ENCODE measurements at places on chromosomes 1 and 21.

DNA sequence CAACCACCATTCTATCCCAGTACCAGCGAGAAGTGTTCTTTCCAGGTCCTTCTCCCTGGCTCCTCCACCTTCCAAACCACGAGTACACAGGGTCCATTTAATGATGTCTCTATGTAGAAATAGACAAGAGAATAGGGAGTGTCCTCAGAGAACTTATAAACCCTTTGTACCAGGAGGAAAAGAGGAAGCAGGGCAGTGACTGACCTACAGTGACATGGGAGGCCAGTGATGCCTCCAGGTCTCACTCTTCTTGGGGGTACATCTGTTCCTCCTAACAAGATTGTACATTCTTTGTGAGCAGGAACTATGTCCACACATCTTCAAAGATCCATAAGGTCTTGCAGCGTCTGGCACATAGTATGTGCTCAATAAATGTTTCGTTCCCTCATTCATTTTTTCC, 18.7 kb upstream of the FMOD start:
- no peak for DNase-seq

DNA sequence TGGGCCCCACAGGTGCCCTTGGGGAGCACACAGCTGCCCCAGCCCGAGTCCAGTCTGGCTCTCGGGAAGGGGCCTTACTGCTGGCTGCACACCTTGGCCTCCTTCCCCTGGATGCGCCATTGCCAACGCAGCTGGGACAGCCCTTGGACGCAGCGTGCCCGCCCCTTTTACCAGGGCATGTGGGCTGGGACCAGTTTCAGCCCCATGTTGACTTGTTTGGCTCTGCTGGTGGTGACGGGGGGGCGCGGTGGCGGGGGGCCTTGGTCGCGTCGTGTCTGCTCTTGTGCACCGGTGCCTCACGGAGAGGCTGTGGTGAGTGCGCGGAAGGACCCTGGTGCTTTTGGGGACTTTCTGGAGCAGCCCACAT, 19.6 kb downstream of the SKI start:
- DNase-seq, result no peak

DNA sequence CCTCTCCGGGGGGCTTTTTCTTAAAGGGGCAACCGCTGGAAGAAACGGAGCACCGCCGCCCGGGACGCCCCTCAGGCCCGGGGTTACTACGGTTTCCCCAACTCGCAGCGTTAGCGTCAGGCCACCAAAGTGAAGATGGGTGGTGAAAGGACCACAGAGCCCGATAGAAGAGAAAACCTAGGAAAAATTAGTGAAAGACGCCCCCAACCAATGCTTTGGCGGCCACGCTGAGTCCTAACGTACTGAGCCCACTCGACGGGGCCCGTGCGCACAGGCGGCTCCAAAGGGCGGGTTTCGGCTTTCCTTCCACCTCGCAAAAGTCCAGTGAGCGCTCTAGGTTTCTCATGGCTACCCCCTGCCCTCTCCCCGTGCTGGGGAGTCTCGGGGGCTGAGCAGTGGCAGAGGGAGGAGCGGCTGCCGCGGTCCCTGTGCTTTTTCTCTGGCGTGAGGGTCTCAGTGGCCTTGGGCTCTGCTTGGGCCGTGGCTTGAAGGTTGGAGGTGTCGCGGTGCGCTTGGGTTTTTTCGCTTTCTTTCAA, 12.2 kb upstream of the SPEN start:
- DNase-seq, result no peak

DNA sequence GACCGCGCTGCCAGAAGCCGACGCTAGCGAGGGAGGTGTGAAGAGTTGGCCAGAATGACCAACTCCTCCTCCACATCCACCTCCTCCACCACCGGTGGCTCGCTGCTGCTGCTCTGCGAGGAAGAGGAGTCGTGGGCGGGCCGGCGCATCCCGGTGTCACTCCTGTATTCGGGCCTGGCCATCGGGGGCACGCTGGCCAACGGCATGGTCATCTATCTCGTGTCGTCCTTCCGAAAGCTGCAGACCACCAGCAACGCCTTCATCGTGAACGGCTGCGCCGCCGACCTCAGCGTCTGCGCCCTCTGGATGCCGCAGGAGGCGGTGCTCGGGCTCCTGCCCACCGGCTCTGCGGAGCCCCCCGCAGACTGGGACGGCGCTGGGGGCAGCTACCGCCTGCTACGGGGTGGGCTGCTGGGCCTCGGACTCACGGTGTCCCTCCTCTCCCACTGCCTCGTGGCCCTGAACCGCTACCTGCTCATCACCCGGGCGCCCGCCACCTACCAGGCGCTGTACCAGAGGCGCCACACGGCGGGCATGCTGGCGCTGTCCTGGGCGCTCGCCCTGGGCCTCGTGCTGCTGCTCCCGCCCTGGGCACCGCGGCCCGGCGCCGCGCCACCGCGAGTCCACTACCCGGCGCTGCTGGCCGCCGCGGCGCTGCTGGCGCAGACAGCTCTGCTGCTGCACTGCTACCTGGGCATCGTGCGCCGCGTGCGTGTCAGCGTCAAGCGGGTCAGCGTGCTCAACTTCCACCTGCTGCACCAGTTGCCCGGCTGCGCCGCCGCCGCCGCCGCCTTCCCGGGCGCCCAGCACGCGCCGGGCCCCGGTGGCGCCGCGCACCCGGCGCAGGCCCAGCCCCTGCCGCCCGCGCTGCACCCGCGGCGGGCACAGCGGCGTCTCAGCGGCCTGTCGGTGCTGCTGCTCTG, 1.2 kb downstream of the GPR88 start:
- DNase-seq, result no peak

DNA sequence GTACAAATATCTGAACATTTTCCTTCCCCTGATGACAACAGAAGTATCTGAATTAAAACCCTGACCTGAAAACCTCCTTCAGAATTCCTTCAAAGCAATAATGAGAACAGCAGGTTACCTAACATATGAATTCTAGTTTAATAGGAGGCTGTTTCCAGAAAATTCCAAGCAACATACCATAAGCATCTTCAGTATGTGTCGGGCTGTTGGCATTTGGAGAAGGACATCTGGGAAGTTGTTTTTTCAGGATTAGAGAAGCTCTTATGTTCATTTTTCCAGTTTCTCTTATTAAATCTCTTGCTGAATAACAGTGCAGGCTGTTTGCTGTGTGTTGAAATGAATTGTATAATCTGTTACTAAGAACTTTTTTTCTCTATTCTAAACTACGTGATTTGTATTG, 101.5 kb downstream of the PLA2G4A start:
- DNase-seq, result no peak

DNA sequence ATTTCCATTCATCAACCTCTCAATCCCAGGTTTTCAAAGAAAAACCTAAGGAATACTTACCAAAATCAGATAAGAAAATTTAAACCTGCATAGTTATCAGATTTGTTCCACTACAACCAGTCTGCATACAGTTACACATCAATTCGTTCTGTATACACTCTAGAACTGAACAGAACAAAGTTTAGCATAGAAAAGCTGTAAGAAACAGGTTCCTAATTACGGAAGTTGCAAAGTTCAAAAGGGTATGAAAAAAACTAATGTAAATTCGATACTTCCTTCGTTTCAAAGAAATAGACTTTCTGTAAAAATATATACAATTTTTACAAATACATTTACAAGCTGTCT, 3.1 kb downstream of the MCL1 start:
- no peak for DNase-seq

DNA sequence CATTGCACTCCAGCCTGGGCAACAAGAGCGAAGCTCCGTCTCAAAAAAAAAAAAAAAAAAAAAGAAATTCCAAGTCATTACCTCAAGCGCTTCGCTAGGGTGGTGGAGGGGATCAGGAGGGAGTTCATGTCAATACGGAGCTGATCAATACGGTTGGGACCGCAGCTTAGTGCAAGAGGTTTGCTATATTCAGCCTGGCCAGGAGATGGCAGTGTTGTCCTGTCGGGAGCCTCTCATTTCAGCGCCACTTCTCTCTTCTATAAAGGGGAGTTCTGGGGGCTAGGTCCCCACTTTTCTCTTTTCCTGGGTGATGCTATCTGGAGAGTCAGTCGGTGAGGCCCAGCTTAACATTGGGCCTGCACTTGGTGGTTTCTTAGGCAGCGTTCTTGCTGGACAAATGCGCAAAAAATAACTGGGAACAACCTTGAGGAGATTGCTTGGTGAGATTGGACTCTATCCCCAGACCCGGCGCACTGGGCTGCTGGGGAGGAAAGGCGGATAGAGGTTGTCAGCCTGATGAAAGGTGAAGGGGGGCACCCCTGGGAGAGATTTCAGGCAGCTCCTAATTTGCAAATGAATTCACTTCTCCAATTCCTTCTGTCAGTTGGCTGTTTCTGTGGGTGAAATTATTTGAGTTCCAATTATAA, 40.4 kb downstream of the KIAA0040 start:
- DNase-seq, result peak; percentile 46

DNA sequence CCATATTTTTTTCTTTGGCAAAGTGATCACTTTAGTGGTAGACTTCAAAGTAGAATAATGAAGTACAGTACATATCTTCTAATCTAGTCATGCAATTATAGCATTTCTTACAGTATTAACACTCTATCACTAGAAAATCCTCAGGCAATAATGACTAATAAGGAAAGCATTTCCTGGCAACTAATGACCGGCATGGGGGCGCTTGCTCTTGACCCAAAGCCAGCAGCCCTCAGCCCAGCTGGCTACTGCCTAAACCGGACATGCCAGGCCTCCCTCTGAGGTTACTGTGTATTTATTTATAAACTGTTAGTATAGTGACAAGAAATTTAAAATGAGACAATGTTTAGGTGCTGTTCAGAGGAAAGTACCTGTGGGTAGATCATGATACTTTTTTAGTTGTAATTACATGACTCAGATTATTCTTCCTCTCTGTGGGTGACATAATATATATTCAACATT, 633.8 kb downstream of the PTPRC start:
- peak; percentile 3 for DNase-seq

DNA sequence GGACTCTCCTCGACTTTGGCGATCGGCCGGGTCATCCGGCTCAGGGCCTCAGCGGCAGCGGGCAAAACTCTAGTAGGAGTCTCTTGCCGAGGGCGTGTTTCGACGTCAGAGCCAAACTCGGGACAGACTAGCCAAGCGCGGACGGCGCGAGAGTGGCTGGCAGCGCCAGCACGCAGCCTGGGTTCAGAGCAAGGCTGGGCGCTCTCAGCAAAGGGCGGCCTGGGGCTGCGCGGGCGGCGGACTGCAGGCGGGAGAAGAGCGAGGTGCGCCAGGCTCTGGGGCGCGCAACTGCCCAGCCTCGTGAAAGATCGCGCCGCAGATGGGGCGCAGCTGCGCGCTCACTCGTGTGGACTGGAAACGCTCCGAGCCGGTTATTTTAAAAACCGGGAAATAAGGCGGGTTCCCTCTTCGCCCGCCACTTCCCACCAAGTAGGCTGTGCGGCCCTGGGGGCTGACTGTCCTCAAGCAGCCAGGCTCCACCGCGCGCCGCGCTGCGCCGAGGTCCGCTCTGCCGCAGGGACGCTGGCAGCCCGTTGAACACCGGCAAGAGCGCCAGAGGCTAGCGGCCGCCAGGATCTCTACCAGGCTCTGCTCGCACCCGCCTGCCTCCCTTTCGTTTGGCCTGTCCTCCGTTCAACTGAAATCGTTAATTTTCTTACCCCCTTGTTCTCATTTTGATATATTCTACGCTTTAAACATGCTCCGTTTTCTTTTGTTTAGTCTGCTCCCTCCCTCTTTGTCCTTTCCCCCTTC, 2.4 kb downstream of the ALX3 start:
- DNase-seq, result no peak

GRCh38 chr1:31796707-31797106, 19.1 kb downstream of the SPOCD1 start:
- DNase-seq, result no peak

DNA sequence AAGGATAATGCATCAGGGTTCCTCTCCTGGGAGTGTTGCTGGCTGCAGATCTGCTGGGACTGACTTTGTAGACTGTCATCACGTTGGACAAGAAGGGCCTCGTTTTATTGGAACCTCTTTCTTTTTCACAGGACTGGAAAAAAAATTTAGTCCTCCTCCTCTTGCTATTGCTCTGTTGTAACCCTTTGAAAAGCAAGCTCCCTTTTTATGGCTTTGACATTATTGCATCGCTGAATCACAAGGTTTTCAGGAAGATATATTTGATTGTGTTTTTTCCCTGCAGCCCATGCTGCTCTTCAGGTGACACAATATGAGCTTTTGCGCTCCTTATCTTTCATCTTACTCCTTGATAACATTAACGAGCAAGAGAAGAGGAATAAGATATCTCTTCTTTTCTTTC, 290.9 kb downstream of the CAMTA1 start:
- DNase-seq, result no peak

DNA sequence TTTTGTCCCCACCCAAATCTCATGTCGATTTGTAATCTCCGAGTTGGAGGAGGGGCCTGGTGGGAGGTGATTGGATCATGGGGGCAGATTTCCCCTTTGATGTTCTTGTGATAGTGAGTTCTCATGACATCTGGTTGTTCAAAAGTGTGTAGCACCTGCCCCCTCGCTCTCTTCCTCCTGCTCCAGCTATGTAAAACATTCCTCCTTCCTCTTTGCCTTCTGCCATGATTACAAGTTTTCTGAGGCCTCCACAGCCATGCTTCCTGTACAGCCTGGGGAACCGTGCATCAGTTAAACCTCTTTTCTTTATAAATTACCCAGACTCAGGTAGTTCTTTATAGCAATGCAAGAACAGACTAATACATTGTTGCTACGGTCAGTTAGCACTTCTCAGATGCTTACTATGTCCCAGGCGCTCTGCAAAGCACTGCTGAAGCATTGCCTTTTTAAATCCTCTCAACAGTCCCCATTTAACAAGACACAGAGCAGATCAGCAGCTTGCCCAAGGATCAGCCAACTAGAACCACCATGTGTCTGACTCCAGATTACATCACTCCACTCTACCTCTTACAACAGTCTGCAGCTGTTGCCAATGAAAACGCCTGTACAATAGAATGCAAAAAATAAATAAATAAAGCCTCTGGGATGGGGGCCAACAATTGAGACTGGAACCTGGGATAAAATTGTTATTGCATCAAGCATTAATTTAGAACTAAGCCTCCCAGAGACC, 52.4 kb upstream of the USP1 start:
- DNase-seq, result no peak

GRCh38 chr1:216314379-216315095, 108.7 kb downstream of the USH2A start:
- DNase-seq, result no peak

- DNase-seq, result no peak
Observed at GRCh38 chr1:118210051-118210722, 25.2 kb upstream of the SPAG17 start.

- no peak for DNase-seq
Observed at GRCh38 chr1:232650418-232650817, 20.5 kb upstream of the SIPA1L2 start.

DNA sequence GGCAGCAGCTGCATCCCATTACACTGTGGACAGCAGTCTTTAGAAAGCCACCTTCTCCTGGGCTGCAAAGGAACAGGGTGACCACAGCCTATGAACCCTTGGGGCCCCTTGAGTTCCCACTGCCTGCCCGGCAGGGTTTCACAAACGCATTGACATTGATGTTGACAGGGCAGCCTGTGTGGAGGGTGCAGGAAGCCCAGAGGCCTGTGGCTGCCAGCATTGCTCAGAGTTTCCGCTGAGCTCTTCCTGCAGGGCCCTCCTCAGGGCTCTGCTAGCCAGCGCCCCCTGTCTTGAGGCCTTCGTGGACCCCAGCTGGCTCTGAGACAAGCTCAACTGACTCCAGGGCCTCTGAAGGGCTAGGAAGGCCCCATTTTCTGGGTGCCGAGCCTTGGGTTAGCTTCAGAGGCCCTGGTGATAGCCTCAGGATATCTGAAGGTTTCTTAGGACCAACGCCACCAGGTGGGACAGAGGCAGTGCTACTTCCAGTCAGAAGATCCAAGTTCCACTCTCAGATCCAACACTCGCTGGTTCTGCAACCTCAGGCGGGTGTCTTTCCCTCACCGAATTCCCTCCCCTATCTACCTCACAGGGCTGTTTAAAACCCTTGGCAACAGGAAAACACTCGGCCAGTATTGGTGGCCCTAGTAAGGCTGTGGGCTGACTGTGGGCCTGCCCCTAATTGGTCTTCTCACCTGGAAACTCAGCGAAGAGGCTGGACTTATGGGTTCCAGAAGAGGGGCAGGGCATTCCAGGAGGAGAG, 27.2 kb upstream of the EPS8L3 start:
- peak; percentile 52 for DNase-seq

Measured in GM18507 (cell line).